Activated T-helper 1 cell treated with anti-CD3 and anti-CD28 coated beads, Interleukin-2, amount 50 U/mL, for 16 hours (primary cell): ENCODE measurements at places on chromosomes 12 and 14.

GRCh38 chr14:53951627-53952303 lies 4.9 kb downstream of the BMP4 start:
- no peak for DNase-seq

DNA sequence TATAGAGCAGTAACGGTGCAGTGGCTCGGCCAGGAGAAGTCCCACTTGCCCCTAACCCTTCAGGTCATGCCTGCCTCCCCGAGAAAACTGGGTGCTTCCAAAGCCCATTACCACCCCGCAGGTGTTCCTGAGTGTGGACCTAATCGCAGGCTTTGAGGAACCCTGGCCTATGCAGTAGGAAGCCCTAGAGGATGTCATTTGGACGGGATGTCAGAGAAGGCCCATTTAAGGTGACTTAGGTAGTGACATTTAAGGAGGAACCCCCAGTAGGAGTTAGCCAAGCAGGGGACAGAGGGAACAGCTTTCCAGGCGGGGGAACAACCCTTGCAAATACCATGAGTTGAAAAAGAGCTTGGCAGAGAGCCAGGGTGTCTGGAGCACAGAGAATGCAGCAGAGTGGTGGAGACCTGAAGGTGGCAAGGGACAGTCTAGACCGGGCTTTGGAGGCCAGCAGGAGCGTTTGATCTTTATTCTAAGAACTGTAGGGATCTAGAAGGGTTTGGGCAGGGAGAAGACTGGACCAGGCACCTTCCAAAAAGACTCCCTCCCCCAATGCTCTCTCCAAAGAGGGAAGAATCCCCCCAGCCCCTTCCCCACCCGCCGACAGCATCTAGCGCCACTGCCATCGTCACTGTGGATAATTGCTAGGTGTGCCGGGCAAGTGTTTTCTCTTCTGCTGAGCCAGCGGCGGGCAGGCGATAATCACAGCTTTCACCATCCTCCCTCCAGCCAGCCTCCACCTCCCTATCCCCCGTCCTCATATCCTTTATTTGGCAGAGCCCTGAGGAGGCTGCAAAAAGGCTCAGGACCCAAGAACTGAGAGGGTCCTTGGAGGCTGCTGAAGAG lies 33.3 kb upstream of the BEGAIN start:
- DNase-seq: no peak

DNA sequence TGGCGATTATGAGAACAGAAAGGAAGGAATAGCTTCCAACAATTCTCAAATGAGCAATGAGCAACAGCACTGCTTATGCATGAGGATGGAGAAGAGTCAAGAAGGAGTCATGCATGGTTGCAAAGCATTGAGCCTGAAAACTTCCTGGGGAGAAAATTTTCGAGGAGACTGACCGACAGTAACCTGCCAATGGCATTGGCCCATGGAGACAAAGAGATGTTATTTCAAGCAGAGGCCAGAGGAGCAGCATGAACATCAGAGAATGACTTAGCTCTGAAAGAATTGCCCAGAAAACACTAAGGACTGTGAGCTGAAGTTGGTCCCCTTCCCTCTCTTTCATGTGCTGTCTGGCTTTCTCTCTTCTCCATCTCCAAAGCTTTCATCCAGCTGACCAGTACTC lies 343.4 kb downstream of the ADAMTS20 start:
- no peak for DNase-seq

DNA sequence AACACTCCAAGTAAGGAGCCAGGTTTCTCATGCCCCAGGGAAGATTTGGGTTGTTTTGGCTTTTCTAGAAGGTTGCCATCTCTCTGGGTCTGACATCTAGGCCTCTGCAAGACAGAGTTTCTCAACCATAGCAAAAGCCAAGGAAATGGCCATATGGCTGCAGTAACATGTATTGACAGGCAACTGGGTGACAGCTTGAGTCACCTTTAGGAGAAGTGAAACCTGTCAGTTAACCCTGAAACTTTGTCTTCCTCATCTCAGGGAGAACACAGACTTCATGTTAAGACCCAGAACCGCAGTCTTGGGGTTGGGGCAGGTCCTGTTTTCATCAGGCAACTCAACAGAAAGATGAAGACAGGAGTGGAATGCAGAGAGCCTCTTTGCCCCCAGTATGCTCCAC lies 46.0 kb upstream of the PLBD1 start:
- DNase-seq: no peak

- no peak for DNase-seq
Observed at GRCh38 chr12:49091836-49092085, 2.8 kb downstream of the DHH start.

DNA sequence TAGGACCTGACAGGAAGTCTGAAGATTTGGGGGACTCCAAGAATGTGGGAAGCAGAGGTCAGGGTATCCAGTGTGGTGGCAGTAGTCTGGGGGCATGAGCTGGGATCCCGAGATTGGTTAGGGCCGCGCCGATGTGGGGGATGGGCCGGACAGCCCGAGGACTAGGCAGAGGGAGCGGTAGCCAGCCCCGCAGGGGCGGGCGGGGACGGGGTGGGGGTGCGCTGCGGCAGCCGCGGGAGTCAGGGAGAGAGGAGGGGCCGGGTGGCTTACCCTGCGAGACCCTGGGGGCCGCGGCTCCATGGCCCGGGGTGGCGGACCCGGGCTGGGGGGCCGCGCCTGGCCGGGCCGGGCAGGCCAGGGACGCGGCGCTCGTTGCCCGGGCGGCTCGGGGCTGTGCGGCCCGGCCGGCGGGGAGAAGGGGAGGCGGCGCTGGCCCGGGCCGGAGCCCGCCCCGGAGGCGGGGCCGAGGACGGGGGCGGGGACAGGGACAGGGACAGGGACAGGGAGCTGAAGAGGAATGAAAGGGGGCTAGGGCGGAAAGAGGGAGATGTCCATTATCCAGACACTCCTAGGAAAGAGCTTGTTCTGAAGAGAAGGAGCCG lies 5.6 kb downstream of the ZNF385A start:
- no peak for DNase-seq

- no peak for DNase-seq
Observed at GRCh38 chr14:95078867-95079266, 78.5 kb downstream of the DICER1 start.

DNA sequence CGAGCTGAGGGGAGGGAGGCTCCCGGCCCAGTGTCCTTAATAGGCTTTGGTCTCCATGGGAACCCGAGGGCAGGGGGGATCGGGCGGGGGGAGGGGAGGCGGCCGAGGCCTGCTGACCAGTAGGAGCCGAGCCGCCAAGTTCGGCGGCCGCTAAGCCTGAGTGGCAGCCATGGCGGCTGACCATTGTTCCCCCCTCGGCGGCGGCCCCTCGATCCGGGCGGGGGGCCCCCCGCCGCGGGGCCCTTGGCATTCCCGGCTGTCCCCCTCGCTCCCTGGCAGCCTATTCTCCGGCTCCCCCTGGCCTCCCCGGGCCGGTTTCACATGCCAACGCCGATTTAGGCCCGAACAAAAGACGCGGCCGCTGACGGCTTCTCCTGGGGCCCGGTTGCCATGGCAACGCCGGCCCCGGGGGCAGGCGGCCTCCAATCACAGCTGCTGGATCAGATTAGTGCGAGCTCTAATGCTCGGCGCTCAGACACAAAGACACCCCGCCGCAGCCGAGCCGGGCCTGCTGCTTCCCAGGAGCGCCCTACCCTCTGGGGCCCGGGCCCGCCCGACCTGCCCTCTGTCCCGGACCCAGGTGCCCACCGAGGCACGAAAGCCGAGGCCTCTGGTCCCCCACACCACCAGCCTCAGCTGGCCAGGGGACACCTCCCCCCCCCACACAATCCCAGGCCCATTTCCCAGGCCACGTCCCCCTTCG lies 7.3 kb downstream of the MSI1 start:
- DNase-seq: no peak

- DNase-seq: no peak
Observed at GRCh38 chr12:75709503-75709902, 198.1 kb upstream of the KRR1 start.

DNA sequence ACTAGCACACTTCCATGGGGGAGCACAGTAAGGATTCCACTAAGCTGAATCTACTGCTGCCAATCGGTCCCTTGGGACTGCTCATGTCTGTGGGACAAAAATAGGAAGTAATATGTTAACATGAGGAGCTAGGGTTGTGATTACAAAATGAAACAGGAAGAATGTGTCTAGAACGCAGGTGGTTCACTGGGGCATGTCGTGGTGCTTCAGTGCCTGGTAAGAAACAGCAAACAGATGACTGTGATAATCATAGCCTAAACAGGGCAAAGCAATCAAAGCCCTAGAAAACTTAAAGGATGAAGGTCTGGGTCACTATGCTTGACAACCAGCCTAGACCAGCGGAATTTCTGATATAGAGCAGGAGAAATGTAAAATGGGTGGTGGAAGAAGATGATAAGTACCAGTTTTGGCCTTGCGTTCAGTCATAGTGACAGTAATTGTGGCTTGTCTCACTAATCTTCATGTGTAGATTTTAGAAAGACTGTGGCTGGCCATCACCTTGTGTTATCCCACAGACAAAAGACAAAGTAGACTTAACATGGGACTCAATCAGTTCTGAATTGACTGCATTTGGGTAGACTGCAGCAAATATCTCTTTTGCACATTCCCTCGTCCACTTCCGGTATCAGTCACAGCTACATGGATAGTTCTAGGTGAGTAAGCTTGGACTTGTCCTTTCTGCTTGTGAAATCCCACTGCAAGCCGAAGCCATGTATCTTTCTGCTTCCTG lies 51.4 kb downstream of the WASHC3 start:
- DNase-seq: no peak
